ENCODE measurements at places on chromosomes 12 and 14.

GRCh38 chr14:93984987-93985410 lies 8.6 kb upstream of the ASB2 start:
- no peak for DNase-seq

GRCh38 chr12:20805921-20806320 lies 4.6 kb upstream of the SLCO1B3 start:
- no peak for DNase-seq

- no peak for DNase-seq
Measured at GRCh38 chr12:108381787-108382436, 42.8 kb upstream of the CMKLR1 start.

DNA sequence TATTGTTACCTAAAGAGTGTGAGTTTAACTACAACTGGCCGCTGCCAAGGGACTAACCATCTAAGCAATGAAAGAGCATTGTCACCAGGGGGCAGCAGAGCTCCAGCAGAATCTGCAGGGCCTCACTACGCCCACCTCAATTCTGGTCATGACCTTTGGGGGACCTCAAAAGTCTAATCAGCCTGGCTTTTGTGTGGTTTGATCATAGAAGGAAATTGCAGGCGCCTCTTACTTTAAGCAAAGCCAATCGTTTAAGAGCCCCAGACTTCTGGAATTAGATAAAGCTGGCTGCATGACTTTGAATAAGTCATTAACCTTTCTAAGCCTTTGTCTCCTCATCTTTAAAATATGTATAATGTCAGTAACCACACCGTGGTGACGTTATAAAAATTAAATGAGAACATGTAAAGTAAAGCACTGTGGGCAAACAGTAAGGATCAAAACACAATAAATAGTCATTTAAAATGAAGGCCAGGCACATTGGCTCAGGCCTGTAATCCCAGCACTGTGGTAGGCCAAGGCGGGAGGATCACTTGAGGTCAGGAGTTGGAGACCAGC lies 58.6 kb downstream of the TBX3 start:
- DNase-seq: no peak

GRCh38 chr12:5305425-5305824 lies 126.5 kb upstream of the NTF3 start:
- DNase-seq: no peak

DNA sequence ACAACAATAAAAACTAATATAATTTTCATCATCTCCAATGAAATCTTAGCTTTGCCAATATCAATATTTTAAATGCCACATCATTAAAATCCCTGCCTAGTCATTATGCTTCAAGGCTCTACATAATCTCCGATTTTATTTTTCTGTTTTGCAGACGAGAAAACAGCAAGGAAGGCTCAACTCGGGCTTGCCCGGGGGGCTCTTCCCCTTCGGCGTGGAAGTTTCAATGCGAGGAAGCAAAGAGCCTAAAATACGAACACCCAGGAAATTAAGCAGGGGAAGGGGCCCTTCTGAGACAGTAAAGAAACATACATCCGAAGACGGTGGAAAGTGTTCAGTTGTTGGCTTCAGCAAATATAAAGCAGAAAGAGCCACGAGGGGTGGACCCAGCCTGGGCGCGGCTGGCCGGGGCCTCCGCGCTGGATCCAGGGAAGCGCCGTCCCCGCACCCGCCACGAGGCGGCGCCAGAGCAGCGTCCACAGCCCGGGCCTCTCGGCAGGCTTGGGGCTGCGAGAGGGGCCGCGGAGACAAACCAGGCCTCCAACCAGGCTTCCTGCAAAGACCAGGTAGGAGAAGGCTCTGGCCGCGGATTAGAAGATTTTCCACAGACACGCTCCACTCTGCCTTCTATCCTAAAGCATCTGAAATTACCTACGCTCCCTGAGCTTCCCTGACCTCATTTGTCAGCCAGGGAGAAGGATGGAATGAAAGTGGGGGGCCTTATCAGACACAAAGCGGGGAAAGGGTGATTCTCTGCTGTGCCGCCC lies 77.2 kb downstream of the SERPINA3 start:
- peak; percentile 12 for DNase-seq

- no peak for DNase-seq
Measured at GRCh38 chr12:95418142-95418541, 55.8 kb upstream of the METAP2 start.

DNA sequence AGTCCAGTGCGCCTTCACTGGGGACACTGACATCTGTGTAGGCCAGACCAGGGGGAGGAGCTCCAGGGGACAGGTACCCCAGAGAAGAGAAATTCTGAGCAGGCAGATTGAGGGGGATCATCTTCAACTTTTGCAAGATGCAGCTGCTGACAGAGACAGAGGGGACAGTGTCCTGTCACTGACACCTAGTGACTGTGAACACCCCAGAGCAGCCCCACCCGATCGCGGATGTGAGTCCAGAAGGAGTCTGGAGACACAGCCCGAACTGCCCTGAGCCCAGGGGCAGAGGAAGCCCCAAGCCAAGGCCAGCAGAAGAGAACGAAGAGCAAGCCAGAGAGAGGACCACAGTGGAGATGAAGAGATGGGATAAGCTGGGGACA lies 21.7 kb upstream of the LRTM2 start:
- DNase-seq: no peak

- DNase-seq: peak; percentile 36
Measured at GRCh38 chr12:56119361-56119796, 1.3 kb downstream of the ZC3H10 start.

GRCh38 chr14:61355892-61356325 lies 34.5 kb downstream of the PRKCH start:
- no peak for DNase-seq

- no peak for DNase-seq
Measured at GRCh38 chr14:75563931-75564330, 14.5 kb upstream of the FLVCR2 start.

DNA sequence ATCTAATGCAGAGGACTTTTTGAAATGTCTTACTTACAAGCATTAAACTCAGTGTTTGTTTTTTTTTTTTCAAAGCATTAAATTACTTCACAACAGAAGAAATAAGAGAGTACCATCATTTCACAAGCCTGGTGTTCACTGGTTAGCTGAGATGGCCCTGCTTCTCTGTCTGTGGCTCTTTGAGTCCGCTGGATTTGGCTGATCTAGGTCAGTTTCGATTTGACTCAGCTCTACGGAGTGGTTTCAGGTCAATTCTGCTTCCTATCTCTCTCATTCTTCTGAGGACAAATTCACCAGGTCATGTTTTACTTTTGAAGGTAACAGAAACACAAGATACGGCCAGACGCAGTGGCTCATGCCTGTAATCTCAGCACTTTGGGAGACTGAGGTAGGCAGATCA lies 1066.1 kb downstream of the FLRT2 start:
- no peak for DNase-seq

- no peak for DNase-seq
Measured at GRCh38 chr12:92139634-92140150, 6.0 kb downstream of the BTG1 start.

- no peak for DNase-seq
Measured at GRCh38 chr14:101114726-101115515, 211.4 kb upstream of the RTL1 start.

DNA sequence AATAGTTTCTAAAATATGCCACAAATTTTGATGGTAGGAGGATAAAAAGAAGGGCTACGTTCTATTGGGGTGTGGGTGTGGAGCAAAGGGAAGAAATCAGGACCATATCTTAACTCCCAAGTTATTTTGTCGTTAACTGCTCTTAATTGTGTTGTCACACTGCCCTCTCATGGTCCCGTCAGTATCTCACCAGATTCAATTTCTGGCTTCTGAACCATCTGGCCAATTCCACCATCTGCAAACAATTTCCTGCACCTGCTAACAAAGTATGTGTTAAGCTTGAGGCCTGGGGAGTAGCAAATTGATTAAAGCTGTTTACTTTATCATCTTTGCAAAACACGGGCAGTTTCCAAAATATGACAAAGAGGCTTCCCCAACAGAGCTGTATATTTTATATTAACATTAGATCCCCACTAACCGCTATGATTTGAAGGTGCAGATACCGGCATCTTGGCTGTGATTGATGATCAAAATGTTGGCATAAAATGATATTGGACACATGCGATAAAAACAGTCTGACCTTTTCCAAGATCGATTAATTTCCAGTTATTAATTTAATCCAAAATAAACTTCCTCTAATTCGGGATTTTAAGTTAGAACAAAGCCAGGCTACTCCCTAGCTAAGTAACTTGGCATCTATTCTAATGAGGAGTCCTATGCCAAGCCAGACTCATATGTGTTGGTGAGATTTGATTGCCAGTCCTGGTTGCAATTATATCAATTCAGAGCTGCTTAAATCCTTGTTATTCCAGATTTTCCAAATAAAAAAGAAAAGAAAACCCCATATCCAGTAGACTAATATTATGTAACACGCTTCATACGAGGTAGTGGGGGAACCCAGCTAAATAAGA lies 6.9 kb upstream of the DNM1L start:
- DNase-seq: no peak

- no peak for DNase-seq
Measured at GRCh38 chr12:71000255-71000654, 79.7 kb upstream of the PTPRR start.

- DNase-seq: no peak
Measured at GRCh38 chr14:71711619-71712018, 220.6 kb upstream of the RGS6 start.

- no peak for DNase-seq
Measured at GRCh38 chr14:101957406-101958234, 6.8 kb upstream of the DYNC1H1 start.

- DNase-seq: no peak
Measured at GRCh38 chr12:127172861-127173260, 1094.1 kb upstream of the TMEM132C start.

GRCh38 chr12:96261557-96261956 lies 67.4 kb downstream of the ELK3 start:
- DNase-seq: no peak

DNA sequence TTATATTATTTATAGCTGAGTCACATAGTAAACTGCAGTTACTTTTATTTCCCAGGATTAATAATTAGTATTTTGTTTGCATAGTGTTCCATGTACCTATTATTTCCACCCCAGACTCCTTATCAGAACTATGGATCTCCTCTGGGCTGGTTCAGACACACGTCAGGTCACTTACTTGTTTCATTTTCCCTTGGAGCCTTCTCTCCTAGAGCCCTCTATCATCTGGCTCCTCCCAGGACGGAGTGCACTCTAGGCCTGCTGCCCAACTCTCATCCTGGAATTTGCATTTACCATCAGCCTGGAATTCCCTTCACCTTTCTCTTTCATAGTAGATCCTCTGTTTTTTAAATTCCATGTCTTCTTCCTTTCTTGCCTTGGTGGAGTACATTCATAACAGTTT lies 28.5 kb upstream of the GALNT16 start:
- DNase-seq: no peak
